Activated CD4-positive, alpha-beta T cell treated with anti-CD3 and anti-CD28 coated beads, Interleukin-10, Interleukin-2, amounts not matched to agents 100 ng/mL and 50 ng/mL, durations not matched to agents 16 hours and 8 hours (primary cell): ENCODE measurements at places on chromosomes 2 and 18.
A peak's percentile ranks its signal among the peaks of the same experiment; 100 is the strongest.

DNA sequence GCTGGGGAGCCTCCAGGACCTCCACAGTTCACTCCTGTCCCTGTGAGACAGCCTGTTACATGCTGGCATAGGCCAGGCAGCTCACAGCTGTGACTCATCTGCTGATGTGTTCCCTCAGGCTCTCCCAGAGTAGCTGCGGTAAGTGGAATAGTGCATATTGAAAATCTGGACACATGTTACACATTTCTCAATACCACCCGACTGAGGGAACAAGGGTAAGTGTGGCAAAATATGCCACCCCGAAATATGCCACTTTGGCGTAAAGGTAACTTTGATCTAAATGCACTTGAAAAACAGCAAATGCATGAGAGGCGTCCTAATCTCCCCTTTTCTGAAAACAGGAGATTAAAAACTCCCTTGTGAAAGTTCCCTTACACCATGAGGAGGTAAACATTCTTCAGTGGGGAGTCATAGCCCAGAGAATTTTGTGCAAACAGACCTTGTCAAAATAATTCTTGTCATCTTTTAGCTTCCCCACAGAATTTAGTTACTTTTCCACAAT, 557.9 kb downstream of the CCDC85A start:
- no peak for DNase-seq

DNA sequence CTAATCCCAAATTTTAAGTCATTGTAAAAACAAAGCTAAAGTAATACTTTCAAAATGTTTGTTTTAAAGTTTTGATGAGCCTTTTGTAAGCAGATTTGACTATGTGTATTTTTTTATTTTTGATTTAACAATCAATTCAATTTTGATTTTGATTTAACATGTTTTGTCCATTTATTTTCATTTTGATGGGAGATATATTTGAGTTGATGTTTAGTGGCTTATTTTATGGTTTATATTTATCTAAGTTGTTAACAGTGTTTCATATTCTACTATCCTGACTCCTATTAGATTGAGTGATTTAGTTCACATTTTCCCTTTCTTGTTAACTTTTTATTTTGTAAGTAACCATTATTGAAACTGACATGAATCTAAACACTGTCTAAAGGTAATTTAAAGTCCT, 44.7 kb downstream of the TMEM18 start:
- no peak for DNase-seq

- no peak for DNase-seq
Observed at GRCh38 chr2:106579750-106580197, 92.6 kb downstream of the CD8B2 start.

GRCh38 chr2:170671079-170671478, 44.1 kb upstream of the SP5 start:
- DNase-seq: no peak

DNA sequence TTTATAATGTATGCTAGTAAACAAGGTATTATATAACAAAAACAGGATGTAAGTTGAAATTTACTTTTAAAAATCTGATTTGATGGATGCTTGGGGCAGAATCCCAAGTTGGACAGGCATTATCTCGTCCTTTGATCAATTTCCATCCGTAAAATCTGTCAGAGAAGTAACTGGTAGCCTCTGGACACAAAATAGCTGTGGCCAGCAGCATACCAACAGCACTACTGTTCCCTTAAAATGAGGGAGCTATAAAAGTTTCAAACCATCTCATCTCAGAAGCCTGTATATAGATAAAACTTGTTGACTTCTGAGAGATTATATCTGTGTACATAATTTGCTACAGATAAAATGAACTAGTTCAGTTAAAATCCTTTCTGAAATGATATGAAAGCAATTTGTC, 14.7 kb upstream of the METAP1D start:
- no peak for DNase-seq

GRCh38 chr2:101432411-101433181, 42.3 kb downstream of the RFX8 start:
- peak; percentile 34 for DNase-seq

DNA sequence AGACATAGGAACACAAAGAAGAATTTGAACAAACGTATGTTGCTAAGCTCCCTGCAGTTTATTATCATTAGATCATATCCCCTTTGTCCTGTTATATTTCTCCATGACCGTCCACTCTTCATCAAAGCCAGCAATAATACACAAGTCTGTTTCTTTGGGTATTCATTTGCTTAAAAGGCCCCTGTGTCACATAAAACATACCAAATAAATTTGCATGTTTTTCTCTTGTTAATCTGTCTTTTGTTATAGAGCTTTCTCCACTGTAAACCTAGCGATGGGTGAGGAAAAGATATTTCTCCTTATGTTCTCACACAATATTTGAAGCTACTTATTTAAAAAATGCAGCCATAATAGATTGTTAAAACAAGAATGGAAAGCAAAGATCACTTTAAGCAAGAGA, 42.9 kb upstream of the REL start:
- no peak for DNase-seq

GRCh38 chr2:64666810-64667438, 13.2 kb upstream of the SERTAD2 start:
- DNase-seq: no peak

DNA sequence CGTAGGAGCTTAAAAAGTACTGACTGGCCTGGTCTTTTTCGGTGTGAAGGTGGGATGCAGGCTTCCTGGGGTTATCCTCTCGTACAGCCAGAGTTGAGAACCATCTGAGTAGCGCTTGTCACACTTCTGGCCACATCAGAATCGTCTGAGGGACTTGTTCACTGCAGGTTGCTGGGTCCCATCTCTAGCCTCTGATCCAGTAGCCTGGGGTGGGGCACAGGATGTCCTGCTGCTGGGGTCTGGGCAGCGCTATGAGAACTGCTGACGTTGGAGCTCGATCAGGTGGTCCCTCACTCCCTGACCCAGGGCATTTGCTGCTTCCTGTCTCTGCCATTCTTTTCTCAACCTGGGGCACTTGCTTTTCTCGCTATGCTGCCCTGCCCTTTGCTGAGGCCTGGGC, 7.1 kb upstream of the IL1R2 start:
- no peak for DNase-seq

DNA sequence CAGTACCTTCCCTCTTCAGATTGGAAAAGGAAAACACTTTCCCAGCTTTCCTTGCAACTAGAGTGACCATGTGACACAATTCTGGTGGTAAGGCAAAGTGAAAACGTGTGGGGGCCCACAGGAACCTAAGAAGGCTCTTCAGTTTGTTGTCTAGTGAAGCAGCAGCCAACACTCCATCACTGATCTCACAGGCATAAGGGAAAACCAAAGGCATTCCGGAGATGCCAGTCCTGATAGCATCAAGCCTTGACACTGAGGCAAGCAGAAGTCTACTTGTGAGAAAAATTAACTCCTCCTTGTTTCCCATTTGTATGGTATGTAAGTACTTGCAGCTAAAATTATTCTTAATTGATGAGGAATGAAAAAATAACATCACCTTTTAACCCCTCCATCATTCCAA, 88.3 kb downstream of the ETAA1 start:
- DNase-seq: no peak

GRCh38 chr2:3596901-3597417, 2.0 kb downstream of the COLEC11 start:
- no peak for DNase-seq

- DNase-seq: no peak
Observed at GRCh38 chr18:11981192-11981542, at the start of gene IMPA2. IMPA2 (plus strand) TSS chr18:11981507; CDS start chr18:11981670, 163 bp downstream.

DNA sequence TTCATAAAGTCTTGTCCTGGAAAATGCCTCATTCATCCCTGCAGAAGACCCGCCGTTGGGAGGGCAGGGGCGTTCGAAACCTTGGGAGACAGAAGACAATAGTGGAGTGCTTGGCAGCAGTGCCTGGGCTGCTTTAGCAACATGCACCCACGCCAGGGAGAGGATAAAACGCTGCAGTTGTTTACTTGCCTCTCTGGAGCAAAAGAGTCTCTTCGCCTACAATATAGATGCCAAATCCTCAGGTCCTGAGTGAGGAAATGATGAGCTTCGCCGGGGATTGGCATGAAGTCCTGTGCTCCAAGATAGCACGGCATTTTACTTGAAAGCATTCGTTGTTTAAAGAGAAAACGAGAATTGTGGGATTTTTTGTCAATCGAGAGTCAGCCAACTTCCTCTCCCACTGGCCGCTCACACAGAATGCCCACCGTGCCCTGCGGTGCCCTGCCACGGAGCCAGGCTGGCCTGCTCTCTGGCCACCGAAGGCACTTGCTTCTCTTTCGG, 152.5 kb upstream of the POU3F3 start:
- DNase-seq: no peak

DNA sequence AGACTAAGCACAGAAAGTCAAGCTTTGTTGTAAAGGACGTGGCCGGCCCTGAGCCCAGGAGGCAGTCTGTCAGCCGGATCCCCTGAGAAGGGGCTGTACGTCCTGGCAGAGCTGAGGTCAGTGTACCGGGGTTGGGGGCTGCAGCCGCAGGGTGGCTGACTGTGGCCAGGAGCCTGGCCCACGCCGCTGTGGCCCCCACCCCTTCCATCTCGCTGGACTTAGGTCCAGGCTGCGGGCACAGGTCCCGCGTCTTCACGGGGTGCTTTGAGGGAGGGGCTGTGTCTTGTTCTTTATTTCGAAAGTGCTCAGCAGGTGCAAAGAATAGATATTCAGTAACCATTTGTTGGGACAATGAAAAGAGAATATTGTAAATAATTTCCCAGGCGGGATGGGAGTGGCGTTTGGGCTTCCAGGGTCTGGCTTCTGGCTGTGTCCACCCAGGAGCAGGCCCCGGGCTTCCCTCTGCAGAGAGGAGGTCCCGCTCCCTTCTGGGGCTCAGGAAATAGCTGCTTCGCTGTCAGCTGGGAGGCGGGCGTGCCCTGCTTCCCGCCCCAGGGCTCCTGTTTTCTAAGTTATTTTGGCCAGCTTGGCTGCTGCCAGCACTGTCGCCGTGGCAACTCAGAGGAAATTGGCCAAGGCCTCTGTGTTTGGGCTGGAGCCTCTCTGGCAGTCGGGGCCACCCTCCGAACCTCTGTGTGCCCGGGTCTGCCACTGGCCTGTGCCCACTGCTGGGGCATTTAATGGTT, 7.4 kb downstream of the NFATC1 start:
- no peak for DNase-seq

DNA sequence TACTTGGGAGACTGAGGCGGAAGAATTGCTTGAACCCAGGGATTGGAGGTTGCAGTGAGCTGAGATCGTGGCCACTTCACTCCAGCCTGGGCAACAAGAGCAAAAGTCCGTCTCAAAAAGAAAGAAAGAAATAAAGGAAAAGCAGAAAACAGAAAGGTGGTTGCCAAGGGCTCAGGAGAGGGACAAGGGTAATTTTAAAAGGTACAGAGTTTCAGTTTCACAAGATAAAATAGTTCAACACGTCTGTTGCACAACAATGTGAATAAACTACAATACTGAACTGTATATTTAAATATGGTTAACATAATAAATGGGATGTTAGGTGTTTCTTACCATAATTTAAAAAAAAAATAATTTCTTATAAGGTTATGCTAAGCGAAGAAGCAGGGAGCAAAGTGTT, 12.9 kb downstream of the RPS27A start:
- DNase-seq: no peak

GRCh38 chr2:19743641-19744040, 158.1 kb downstream of the TTC32 start:
- DNase-seq: no peak

DNA sequence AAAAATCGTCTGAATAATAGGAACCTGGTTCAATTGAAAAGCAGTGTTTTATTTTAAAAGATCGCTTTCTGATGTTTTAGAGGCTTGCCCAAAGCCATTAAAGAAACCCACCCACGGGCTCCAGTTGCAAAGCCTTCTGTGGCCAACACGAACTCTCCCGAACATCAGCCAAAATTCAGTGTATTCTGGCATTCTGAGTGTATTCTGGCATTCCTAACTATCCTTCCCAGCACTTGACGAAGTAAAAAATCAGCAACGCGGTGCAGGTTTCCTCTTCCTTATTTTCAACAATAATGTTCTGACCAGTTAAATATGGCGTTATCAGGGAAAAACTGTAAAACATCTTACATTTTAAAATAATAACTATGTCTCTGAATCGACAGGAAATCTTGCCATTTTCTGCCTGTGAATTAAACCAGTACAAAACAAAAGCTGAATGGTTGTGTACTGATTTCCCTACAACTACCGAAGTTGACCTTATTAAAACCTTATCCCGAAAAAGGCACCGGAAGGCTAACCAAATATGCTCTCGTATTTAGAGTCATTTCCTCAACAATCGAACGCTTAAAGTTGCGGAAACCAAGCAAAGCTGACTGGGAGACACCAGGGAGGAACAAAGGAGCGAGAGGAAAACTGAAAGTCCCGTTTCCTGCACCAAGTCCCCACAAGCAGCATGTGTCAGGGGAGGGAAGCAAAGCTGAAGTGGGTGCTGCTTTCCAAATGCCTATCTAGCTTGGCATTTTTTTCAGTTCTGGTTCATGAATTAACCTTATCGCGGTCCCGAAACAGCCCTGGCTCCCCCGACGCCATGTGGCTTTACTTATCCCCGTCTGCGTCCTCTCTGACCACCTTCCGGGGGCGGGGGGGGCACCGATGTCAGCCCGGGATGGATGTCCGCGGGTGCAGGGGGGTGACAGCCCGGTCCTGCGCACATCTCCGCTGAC, 44.3 kb downstream of the ZNF516 start:
- DNase-seq: peak; percentile 21

DNA sequence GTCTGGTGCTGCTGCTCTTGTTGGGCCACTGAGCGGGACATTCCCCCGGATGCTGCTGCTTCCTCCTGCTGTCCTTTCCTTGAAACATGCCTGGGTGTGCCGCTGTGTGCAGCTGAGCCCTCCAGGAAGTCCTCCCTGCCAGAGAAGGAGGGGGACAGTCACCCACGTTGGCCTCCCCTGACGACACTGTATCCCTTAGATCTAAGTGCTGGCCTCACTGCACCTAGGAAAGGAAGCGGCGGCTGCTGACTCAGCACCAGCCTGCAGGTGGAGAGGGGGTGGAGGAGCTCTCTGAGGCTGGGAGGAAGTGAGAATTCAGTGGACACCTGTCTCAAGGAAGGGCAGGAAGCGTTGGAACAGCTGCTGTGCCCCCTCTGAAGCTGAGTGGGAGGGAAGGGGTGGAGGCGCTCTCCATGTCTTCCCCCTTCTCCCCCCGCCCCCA, 239.8 kb downstream of the HAUS1 start:
- DNase-seq: peak; percentile 56

- DNase-seq: no peak
Observed at GRCh38 chr2:37831081-37831780, 93.9 kb upstream of the RMDN2 start.

- no peak for DNase-seq
Observed at GRCh38 chr2:101412092-101412694, 24.9 kb upstream of the CREG2 start.

- DNase-seq: no peak
Observed at GRCh38 chr2:132651115-132652045, 18.6 kb downstream of the LYPD1 start.

DNA sequence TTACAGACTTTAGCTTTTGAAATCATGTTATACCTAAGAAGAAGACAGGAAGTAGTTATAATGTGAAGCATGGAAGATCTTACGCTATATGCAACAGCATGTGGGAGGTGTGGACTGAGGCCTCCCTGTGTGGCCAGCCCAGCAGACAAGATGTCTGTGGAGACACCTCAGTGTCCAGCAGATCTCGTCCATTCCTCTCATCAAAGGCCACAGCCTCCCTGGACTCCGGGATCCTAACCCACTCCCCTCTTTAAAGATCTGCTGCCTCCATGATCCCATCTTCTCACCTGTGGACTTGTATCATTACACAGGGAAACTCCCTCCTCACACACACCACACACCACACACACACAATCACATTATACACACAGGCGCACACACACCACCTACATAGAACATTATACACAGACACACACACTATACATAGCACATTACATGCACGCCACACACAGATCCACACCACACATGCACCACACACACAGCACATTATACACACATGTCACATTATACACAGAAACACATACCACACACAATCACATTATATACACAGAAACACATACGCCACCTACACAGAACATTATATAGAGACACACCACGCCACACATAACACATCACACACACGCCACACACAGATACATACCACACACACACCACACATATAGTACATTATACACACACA, 89.5 kb downstream of the PXDN start:
- DNase-seq: no peak
